ENCODE measurements at places on chromosomes 13 and 19.

- no peak for DNase-seq
Measured at GRCh38 chr13:34452831-34453230, 489.2 kb upstream of the NBEA start.

- no peak for DNase-seq
Measured at GRCh38 chr13:70604448-70604847, 496.2 kb upstream of the KLHL1 start.

GRCh38 chr13:19607523-19608078, 25.9 kb upstream of the MPHOSPH8 start:
- DNase-seq, result no peak

DNA sequence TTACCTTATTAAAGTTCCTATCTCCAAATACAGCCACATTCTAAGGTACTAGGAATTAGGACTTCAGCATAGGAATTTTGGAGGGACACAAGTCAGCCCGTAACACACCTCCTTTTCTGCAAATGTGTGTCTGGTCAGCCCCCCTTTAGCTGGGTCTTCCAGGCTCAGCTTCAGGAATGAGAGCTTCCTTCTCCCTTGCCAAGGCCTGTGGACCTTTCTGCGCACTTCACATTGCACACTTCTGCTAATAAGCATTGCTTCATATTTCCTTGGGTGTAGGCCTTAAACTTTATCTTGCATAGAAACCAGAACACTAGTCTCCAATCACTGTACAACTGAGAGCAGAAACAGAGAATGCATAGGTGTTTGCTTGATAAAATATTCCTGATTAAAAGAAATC, 4.5 kb upstream of the STK24 start:
- no peak for DNase-seq

DNA sequence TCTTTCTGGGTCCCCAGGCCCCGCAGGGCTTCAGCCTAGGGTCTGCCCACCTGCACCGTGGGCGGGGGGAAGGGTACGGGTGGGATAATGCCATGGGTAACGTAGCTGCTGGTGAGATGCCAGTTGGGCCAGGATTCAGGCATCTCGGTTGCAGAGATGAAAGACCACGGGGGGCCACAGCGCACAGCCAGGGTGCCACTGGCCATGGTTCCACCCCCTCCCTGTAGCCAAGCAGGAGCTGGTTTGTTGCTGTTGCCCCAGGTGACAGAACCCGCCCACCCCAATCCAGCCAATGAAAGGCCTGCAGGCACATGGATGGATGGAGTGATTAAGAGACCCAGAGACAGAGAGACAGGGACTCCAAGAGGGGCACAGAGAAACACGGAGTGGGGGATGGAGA, 1.0 kb upstream of the CGB7 start:
- DNase-seq, result no peak

DNA sequence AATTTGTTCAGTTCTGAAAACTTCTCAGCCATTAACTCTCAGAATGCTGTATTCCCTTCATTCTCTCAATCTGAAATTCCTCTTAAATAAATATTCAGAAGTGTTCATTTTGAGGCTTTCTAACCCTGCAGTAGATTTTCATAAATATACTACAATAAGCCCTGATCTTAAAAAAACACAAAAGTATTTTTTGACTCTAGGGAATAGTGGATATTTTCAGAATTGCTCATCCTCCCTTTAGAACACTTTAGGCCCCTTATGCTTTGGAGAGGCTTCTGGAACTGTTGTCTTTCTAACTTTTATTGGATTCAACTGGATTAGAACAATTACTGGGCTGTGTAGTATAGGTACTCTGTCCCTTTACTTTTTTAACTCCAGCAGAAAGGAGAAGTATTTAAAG, 1662.6 kb upstream of the MIR17HG start:
- DNase-seq, result no peak

DNA sequence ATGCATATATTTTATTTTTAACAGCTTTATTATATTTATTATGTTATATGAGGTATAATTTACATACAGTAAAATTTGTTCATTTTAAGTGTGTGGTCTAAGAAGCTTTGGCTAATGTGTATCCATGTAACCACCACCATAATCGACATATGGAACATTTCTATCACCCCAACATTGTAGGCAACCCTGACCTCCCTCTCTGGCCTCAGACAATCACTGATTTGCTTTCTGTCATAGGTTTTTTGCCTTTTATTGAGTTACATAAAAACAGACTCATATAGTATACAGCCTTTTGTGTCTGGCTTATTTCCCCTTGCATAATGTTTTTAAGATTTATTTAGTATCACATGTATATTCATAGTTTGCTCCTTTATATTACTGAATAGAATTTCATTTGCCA, 90.7 kb upstream of the KL start:
- no peak for DNase-seq

- no peak for DNase-seq
Measured at GRCh38 chr19:29031216-29031615, 181.7 kb downstream of the UQCRFS1 start.

DNA sequence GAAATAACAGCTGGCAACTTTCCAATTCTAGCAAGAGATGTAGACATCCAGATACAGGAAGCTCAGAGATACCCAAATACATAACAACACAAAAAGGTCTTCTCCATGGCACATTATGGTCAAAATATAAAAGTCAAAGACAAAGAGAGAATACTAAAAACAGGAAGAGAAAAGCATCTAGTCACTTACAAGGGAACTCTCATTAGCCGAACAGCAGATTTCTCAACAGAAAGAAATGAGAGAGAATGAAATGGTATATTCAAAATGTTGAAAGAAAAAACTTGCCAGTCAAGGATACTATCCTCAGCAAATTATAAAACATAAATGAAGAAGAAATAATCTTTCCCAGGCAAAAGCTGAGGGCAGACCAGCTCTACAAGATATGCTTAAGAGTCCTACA, 12.4 kb downstream of the ZNF780A start:
- DNase-seq, result no peak

- DNase-seq, result no peak
Measured at GRCh38 chr19:15259907-15260306, 27.7 kb upstream of the EPHX3 start.

Measured in stimulated activated CD8-positive, alpha-beta memory T cell treated with anti-CD3 and anti-CD28 coated beads, Interleukin-4, amount 100 ng/mL, for 1 hour (primary cell).